ENCODE measurements at places on chromosomes 2 and 18.

GRCh38 chr18:24372279-24372872 is 25.2 kb downstream of the OSBPL1A start:
- DNase-seq, result no peak

DNA sequence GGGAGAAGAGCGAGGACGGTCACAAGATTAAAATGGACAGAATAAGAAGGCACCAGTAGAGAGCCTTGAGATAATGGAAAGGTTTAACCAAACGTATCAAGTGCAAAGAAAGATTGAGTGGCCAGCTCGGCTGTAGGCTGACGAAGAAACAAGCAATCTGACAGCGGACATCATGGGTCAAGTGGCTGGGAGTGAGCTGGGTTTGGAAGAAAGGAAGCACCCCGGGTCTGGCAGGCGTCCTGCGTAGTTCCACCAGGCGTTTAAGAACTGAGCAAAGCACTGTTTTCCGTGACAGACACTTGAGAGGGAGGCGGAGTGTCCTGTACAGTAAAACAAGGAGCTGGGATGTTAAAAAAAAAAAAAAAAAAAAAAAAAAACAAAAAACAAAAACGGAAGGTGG is 27.1 kb downstream of the DAPL1 start:
- no peak for DNase-seq

DNA sequence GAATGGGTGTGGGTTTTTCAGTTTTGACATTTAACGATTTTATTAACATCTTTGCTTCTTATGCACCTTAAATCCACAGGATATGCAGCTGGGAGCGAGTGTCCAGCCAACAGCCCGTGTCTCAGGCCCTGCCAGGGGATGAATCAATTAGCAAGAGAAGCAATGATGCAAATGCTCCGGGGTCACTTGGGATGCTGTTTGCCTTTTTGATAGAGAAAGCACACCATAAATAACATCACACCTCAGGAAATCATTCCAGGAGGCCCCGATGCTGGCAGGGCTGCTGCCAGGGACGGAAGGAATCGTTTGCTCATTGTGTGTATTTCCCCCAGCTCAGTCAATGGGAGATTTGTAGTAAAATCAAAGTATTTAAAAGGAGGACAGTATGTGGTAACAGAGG is 394.0 kb upstream of the HNRNPA3 start:
- no peak for DNase-seq

GRCh38 chr2:47964722-47965434 is 58.6 kb upstream of the FBXO11 start:
- no peak for DNase-seq

GRCh38 chr18:22466608-22467395 is 49.1 kb upstream of the CTAGE1 start:
- DNase-seq, result no peak

DNA sequence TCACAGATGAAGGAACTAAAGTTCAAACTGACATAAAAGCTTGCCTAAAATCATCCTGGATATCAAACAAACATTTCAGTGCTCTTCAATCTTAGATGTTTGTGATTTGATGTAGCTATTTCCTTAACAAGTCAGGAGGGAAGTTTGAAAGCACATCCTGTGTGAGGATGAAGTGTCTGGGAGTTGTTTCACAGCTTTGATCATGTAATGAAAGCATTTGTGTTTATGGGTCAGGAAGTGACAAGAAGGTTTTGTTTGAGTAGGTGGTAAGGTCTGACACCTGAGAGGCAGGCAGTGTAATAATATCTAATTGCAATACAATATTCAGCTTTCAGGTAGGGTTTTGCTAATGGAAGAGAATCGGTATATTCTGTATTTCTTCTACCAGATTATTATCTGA is 26.0 kb upstream of the CSRNP3 start:
- DNase-seq, result no peak

GRCh38 chr18:78522507-78522906 is 457.1 kb upstream of the SALL3 start:
- DNase-seq, result no peak
